Activated naive CD4-positive, alpha-beta T cell treated with anti-CD3 and anti-CD28 coated beads, Interleukin-2, amount 10 ng/mL, durations not matched to agents 7 days and 5 days (primary cell): ENCODE measurements at places on chromosomes 2 and 18.

DNA sequence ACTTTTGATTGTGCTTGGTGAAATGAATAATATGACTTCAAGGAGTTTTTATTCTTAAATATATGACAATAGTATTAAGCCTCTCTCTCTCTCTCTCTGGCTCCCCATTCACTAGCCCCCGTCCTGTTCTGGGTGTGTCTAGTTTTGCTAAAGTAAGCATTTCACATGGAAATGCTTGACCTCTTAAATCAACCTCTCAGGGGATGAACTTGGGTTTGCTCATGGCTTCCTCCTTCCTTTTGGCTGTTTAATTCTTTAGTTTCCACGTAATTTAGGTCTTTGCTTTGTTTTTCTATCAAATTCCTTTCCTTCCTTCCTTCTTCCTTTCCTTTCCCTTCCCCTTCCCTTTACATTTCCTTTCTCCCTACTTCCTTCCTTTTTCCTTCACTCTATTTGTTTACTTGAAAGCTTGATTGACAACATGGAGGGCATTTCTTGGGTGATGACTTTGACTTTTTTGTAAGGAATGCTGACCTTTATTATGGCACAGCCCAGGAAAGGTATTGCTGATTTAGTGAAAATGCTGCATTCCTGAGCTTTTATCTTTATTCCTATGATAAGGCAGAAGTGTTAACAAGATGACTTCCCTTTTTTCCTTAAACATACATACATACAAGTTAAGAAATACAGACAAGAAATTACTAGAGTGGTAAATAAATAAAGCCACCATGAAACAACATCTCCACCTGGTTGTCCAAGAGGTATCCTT is 3.6 kb downstream of the DPP4 start:
- peaks cover 69% of the 10 kb centered on the region for H3K36me3 ChIP-seq
- H3K4me3 ChIP-seq, result peak overlapping the region; percentile 97
- peak overlapping the region; percentile 3 for H3K27ac ChIP-seq
- DNase-seq, result no peak
- peaks cover 80% of the 10 kb centered on the region for H3K4me1 ChIP-seq
- H3K27me3 ChIP-seq, result no peaks in the 10 kb centered on the region

GRCh38 chr2:73979686-73980085 is 5.0 kb upstream of the TET3 start:
- H3K27me3 ChIP-seq, result peaks cover 32% of the 10 kb centered on the region
- H3K27ac ChIP-seq, result no peak overlapping the region
- H3K36me3 ChIP-seq, result no peaks in the 10 kb centered on the region
- peaks cover 75% of the 10 kb centered on the region for H3K4me1 ChIP-seq

GRCh38 chr2:31233741-31234682 is at the start of gene EHD3:
TSS of gene EHD3 (plus strand) at chr2:31234152. CDS start at chr2:31234622, 470 bp downstream.
- peak; percentile 84 for DNase-seq
- H3K27ac ChIP-seq, result peak within 1 kb of the TSS; percentile 58
- peak within 1 kb of the TSS; percentile 62 for H3K4me3 ChIP-seq
- peaks cover 15% of the 10 kb centered on the region for H3K4me1 ChIP-seq

GRCh38 chr2:239157269-239157668 is 243.6 kb downstream of the HDAC4 start:
- H3K36me3 ChIP-seq, result peaks cover 83% of the 10 kb centered on the region
- H3K27ac ChIP-seq, result no peak overlapping the region
- DNase-seq, result peak; percentile 15
- H3K4me1 ChIP-seq, result peaks cover 4% of the 10 kb centered on the region
- H3K4me3 ChIP-seq, result no peak overlapping the region

DNA sequence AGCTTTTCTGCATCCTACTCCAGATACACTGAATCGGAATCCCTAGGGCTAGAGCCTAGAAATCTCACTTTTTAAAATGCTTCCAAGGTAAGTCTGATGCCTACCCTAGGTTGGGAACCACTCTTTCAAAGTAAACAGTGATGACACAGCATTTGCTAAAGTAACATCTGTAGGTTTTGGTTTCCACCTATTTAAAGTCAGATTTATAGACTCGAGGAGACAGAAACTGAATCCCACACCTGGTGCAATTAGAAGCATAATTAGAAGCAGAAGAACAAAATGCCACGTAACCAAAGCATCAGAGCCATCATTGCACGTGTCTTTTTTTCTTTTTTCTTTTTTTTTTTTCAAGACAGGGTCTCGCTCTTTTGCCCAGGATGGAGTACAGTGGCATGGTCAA is 40.9 kb downstream of the PDK1 start:
- no peaks in the 10 kb centered on the region for H3K27me3 ChIP-seq
- H3K36me3 ChIP-seq, result peaks cover 58% of the 10 kb centered on the region
- no peak for DNase-seq
- no peak overlapping the region for H3K4me3 ChIP-seq
- no peaks in the 10 kb centered on the region for H3K4me1 ChIP-seq

DNA sequence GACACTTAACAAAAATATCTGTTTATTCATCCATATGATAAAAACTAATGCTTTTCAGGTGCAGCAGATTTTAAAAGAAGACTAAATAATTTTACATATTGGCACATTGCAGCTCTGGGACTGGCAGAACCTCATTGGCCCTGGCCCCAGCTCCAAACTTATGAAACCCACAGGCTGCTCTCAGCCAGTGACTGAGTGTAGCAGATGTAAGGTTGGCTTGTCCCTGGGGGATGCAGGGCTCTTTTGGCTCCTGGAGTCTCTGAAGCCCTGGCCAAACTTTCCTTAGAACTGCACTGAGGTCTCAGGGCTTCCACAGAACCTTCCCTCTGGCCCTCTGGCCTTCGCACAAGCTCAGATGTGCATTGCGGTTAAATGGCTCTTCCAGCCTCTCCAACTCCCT is 725.0 kb upstream of the SOX11 start:
- no peaks in the 10 kb centered on the region for H3K27me3 ChIP-seq
- H3K4me1 ChIP-seq, result no peaks in the 10 kb centered on the region
- no peak overlapping the region for H3K4me3 ChIP-seq
- DNase-seq, result no peak

- H3K36me3 ChIP-seq, result no peaks in the 10 kb centered on the region
- no peak overlapping the region for H3K4me3 ChIP-seq
- no peak for DNase-seq
- no peaks in the 10 kb centered on the region for H3K27me3 ChIP-seq
- no peaks in the 10 kb centered on the region for H3K4me1 ChIP-seq
These were observed 136.6 kb upstream of the ZC3H15 start for GRCh38 chr2:186349508-186349907.
